ENCODE measurements at places on chromosomes 7 and 10.

GRCh38 chr10:126087796-126088505 is 191.6 kb downstream of the FANK1 start:
- DNase-seq, result no peak

DNA sequence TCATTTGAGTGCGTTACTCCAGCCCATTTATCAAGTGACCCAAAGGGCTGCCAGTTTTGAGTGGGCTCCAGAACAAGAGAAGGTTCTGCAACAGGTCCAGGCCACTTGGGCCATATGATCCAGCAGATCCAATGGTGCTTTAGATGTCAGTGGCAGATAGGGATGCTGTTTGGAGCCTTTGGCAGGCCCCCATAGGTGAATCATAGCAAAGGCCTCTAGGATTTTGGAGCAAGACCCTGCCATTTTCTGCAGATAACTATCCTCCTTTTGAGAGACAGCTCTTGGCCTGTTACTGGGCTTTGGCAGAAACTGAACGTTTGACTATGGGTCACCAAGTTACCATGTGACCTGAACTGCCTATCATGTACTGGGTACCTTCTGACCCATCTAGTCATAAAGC is 358.8 kb upstream of the SEMA3C start:
- no peak for DNase-seq

GRCh38 chr7:37081436-37081835 is 357.1 kb upstream of the AOAH start:
- no peak for DNase-seq

GRCh38 chr7:70694434-70694970 is 437.4 kb upstream of the GALNT17 start:
- DNase-seq, result peak; percentile 64

DNA sequence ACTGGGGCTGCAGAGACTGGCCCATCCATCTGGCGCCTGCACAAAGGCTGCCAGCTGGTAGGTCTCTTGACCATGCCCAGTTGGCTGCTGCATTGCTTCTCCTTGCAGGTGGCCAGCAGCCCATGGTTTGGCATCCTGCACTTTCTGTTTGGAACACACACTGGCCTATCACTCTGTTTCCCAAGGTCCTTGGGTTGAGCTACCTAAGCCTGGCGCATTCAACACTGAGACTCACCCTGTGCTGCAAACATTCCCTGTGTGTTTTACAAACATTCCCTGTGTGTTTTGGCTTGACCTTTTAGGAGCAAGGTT is 55.5 kb downstream of the TACR2 start:
- no peak for DNase-seq

GRCh38 chr10:78290131-78290750 is 256.6 kb downstream of the RPS24 start:
- DNase-seq, result no peak

- no peak for DNase-seq
These were observed 285.0 kb downstream of the BMPER start for GRCh38 chr7:34190299-34190698.

DNA sequence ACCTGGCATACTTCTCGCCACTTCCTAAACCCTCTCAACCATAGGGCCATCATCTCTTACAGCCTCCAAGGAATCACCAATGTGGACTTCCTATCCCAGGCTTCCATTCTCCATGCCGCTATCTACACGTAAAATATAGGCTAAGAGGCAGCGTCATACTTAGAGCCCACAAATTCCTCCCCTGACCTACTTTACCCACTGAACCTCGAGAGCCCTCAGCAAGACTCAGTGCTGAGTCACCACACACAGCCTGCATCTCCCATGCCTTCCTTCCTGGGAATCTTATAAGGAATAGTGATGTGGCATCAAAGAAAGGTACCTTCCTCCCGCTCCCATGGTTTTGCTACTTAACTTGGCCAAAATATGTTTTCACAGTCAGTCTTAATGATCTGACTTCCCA is 435.6 kb upstream of the NFE2L3 start:
- DNase-seq, result no peak

DNA sequence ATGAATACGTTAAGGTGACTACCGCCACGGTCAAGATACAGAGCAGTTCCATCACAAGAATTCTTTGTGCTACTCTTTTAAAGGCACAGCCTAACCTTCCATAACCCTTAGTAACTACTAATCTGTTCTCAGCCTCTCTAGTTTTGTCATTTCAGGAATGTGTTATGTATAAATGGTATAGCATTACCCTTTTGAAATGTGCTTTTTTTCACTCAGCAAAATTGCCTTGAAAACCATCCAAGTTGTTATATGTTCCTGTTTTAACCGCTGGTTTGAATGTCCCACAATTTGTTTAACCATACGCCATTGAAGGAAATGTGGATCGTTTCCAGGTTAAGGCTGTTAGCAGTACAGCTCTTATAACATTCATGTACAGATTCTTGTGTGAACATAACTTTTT is 32.0 kb downstream of the WAC start:
- no peak for DNase-seq

GRCh38 chr7:115471891-115472290 is 550.0 kb downstream of the MDFIC start:
- DNase-seq, result no peak

- DNase-seq, result no peak
These were observed 37.8 kb upstream of the LRRC17 start for GRCh38 chr7:102874966-102875365.

DNA sequence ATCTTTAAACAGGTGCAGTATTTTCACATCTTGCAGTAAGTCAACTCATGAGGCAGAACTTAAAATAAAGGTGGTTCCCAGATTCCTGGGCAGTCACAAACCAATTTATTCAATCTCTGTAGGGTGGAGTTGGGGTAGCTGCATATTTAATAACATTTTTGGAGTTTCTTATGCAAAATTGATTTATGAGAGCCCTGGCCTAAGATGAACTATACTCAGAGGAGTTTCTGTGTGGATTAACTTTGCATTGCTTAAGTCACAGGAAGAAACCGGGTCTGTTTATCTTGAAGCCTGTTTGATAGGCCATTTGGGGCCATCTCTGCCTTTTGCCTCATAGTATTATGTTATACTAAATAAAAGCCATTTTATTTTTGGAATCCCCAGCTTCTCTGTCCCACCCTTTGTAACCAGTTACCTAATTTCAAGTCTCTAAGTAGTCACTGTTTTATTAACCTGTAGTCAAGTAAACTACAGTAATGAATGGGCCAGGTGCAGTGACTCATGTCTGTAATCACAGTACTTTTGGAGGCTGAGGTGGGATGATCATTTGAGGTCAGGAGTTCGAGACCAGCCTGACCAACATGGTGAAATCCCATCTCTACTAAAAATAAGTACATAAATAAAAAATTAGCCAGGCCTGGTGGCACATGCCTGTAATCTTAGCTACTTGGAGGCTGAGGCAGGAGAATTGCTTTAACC is 104.4 kb upstream of the FAM3C start:
- DNase-seq, result no peak

DNA sequence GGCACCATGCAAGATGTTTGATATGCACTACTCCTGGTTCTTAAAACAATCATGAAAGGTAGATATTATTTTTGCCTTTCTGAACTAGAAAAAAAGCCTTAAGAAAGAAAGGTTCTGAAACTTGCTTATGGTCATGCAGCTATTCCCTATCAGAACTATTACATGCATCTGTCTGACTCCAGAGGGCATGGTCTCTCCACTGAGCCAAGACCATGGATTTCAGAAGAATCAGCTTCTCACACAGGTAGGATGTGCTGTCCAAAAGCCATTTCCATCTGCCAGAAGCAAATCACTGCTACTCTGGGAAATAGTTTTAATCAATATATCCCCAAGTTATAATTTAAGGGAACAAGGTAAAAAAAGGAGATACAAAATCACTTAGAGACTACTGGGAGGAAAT is 69.5 kb downstream of the STK17A start:
- DNase-seq, result no peak

DNA sequence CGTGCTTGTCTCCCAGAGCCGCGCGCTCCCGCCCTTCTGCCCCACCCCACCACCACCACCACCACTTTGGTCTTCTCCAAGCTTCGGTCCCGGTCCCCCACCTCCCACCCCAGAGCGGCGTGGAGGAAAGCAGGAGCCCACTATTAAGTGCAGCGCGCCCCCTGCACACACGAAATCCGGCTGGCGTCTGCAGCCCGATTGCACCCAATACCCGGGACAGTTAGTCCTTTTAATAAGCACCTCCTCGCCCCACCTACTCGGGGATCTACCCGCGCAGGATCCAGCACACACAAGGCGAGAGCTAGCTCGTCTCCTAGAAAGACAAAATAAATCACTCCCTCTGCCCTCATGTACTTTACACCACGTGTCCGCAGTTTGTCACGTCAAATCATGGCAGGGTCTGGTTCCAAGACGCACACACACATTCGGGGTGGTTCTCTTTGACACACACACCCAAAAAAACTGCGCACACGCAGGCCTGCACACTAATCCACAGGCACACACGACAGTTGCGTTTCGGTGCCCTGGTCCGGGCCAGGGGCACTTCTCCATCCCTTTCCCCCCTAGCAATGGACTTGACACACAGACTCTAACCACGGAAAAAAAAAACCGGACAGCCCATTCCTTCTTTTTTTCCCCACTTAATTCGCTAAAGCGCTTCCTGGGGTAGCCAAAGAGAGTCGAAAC is 1.6 kb downstream of the SFMBT2 start:
- peak; percentile 69 for DNase-seq

GRCh38 chr10:6748981-6749635 is 169.0 kb upstream of the PRKCQ start:
- no peak for DNase-seq

- no peak for DNase-seq
These were observed 12.6 kb downstream of the VIM start for GRCh38 chr10:17240616-17241015.

DNA sequence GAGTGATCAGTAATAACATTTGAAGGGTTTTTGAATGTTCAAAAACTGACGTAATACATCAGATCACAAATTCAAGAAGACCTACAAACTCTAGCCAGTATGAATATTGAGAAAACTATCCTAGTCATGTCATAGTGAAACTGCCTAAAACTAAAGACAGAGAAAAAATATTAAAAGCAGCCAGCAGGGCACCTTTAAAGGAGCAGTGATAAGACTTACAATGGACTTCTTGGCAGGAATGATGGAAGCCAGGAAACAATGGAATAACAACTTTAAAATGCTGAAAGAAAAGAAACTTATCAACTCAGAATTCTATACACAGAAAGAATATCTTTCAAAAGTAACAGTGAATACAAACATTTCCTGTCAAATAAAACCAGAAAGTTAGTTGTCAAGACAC is 78.3 kb upstream of the CTBP2 start:
- DNase-seq, result no peak

- DNase-seq, result no peak
These were observed 14.1 kb upstream of the SUN1 start for GRCh38 chr7:818031-818699.

- no peak for DNase-seq
These were observed 188.7 kb downstream of the EMX2 start for GRCh38 chr10:117731121-117731791.

- peak; percentile 84 for DNase-seq
These were observed 312.0 kb downstream of the RNLS start for GRCh38 chr10:88270871-88271713.

All from GM06990 (cell line).